ENCODE measurements at places on chromosomes 11 and 22.

- no peaks in the 10 kb centered on the region for H3K27me3 ChIP-seq
- H3K36me3 ChIP-seq, result no peaks in the 10 kb centered on the region
- H3K27ac ChIP-seq, result no peak overlapping the region
- DNase-seq, result peak; percentile 80
- peaks cover 11% of the 10 kb centered on the region for H3K4me1 ChIP-seq
Measured at GRCh38 chr11:10309163-10310093, 4.6 kb downstream of the ADM start.

DNA sequence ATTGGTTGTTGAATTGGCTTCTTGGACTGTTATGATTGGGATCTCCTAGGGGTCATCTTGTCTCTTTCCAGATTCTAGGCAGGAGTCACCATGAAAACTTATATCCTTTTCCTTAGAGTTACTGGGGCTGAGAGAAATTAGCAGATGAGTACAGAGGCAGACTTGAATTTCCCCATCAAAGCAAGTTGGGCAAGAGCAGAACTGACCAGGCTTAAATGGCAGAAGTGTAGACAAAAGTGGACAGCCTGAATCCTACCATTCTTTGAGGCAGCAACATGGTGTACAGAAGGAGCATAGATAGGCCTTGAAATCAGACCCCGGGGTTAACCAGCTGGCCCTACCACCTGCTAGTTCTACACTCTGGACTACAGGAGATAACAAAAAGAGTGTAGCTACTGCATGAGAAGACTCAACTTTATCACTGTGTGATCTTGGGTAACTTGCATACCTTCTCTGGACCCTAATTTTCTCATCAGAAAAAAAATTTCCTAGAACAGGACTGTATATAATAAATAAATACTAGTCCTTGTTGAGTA is 427.4 kb upstream of the CADM1 start:
- H3K27ac ChIP-seq, result no peak overlapping the region
- H3K4me1 ChIP-seq, result no peaks in the 10 kb centered on the region
- H3K36me3 ChIP-seq, result no peaks in the 10 kb centered on the region
- no peak overlapping the region for H3K4me3 ChIP-seq
- no peak for DNase-seq

DNA sequence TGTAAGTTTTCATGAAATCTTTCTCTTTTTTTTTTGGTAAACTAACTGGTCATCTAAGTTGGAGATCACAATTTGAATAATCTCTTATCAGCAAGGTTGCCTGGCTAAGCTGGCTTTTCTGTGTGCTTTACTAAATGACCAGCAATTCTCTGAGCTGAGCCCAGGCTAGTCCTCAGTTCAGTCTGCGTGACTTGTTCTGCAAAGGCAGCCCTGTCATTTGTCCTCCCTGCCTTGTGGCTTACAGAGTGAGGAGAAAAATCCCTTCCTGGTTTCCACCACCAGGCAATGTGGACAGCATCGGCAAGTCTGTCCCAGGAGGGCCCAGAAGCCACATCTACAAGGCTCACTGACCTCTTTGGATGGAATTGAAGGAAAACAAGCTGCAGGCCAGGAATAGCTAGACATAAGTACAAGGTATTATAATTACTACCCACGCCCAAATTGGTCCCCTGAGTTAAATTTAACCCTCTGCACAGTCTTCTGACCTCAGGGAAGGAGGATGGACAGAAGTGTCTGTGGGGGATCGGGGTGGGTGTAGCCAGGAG is 108.6 kb downstream of the SCN3B start:
- no peaks in the 10 kb centered on the region for H3K27me3 ChIP-seq
- peaks cover 43% of the 10 kb centered on the region for H3K4me1 ChIP-seq
- DNase-seq, result no peak
- H3K4me3 ChIP-seq, result no peak overlapping the region

GRCh38 chr11:15097411-15097810 is 17.3 kb upstream of the INSC start:
- peaks cover 4% of the 10 kb centered on the region for H3K27me3 ChIP-seq
- H3K4me1 ChIP-seq, result no peaks in the 10 kb centered on the region
- no peak overlapping the region for H3K4me3 ChIP-seq
- DNase-seq, result no peak
- H3K36me3 ChIP-seq, result no peaks in the 10 kb centered on the region
- no peak overlapping the region for H3K27ac ChIP-seq

DNA sequence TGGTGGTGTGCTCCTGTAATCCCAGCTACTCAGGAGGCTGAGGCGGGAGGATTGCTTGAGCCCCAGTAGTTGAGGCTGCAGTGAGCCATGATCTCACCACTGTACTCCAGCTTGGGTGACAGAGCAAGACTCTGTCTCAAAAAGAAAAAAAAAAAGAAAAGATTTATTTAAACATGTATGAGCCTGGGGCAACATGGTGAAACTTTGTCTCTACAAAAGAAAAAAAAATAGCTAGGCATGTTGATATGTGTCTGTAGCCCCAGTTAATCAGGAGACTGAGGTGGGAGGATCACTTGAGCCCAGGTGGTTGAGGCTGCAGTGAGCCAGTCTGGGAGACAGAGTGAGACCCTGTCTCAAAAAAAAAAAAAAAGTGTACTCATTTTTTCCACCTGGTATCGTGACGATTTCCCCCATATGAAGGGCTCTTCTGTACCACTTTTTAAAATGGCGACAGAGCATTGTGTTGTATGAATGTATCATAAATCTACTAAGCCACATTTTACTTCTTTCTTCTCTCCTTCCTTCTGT is 16.4 kb upstream of the KCTD14 start:
- H3K4me1 ChIP-seq, result peaks cover 16% of the 10 kb centered on the region
- H3K4me3 ChIP-seq, result no peak overlapping the region
- no peaks in the 10 kb centered on the region for H3K27me3 ChIP-seq
- peak overlapping the region; percentile 86 for H3K27ac ChIP-seq

DNA sequence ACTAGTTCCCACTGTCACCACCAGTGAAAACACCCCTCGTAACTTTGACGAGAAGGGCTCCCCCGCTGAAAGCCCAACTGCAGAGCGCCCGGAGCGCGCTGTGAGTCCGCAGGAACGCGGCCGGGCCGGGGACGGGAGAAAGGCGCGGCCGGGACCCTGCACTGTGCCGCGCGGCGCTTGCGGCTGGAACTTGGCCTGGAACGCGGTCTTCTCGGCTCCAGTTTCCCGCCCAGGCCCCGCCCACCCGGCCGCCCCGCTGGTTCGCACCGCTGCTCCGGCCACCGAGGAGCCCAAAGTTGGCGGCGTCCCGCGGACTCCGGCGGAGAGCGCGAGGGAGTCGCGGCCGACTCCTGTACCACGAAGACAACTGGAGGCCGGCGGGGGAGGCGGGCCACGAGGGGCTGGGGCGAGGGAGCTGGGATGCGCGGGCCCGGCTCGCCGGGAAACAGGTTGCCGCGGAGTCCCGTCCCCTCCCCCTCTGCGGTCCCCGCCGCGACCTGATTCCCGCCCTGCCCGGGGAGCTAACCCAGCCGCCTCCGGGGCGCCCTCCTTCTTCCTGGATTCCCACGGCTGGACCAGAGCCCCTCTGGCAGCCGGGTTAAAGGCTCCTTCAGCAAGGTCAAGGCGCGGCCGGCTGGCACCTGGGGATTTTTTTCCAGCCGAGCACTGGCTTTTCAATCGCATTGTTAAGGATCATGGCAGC is 3.4 kb downstream of the TENM4 start:
- DNase-seq, result peak; percentile 73
- H3K27me3 ChIP-seq, result peaks cover 13% of the 10 kb centered on the region
- H3K4me3 ChIP-seq, result peak overlapping the region; percentile 41
- H3K27ac ChIP-seq, result peak overlapping the region; percentile 62
- H3K36me3 ChIP-seq, result no peaks in the 10 kb centered on the region
- H3K4me1 ChIP-seq, result peaks cover 43% of the 10 kb centered on the region

DNA sequence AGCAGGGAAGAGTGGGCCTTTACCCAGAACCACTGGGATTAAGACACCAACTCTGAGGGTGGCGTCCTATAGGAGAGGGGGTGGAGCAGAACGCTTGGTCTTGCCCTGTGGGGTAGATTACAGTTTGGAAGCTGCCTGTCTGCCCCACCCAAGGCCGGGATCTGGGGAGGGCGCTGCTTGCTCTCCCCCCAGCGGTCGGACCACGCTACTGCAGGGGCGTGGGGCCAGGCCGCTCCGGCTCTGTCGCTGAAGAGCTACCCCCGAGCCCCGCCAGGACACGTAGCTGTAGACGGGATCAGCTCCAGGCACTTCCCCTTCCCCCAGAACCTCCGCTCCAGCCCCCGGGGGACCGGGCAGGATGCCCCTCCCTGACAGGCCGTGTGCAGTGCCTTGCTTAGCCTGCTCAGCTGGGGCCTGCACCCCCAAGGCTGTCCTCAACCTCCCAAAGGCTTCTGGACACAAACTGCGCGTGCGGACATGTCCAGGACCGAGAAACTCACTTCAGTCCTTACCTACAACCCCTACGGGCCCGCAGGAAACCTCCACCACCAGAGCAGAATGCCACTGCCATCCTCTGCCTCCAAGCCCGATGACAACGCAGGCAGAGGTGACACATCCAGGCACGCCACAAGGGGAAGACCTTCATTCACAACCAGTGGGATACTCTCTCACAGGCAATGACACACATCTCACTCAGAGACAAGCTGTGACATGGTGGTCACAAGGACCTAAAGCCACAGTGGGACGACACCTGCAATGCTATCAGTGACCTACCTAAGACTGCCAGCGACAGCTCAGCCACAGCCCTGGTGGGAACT is 3.6 kb downstream of the AHNAK start:
- H3K27ac ChIP-seq, result no peak overlapping the region
- H3K36me3 ChIP-seq, result no peaks in the 10 kb centered on the region
- no peak overlapping the region for H3K4me3 ChIP-seq

GRCh38 chr11:13163158-13163557 is 114.4 kb upstream of the BMAL1 start:
- DNase-seq, result no peak
- H3K36me3 ChIP-seq, result no peaks in the 10 kb centered on the region
- no peak overlapping the region for H3K4me3 ChIP-seq
- H3K27ac ChIP-seq, result no peak overlapping the region

DNA sequence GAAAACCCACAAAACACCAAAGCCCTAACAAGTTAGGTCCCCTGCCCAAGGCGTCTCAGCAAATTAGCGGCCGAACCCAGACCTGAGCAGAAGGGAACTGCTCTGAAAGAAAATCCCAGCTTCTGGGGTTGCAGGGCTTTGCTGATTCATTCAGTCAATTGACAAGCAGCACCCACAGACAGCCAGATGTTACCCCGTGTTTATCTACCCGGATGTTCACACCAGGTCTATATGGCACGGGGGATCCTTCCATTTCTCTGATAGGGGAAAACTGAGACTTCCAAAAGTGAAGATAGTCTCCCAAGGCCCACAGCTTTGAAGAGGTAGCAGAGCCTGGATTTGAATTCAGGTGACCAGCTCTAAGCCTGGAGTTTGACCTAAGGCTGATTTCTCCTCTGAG is 14.0 kb upstream of the OAF start:
- H3K36me3 ChIP-seq, result no peaks in the 10 kb centered on the region
- no peak overlapping the region for H3K4me3 ChIP-seq
- no peaks in the 10 kb centered on the region for H3K4me1 ChIP-seq
- no peaks in the 10 kb centered on the region for H3K27me3 ChIP-seq
- no peak overlapping the region for H3K27ac ChIP-seq

- no peaks in the 10 kb centered on the region for H3K36me3 ChIP-seq
- no peak for DNase-seq
- H3K27me3 ChIP-seq, result no peaks in the 10 kb centered on the region
- no peaks in the 10 kb centered on the region for H3K4me1 ChIP-seq
Measured at GRCh38 chr22:32144496-32145274, 14.4 kb downstream of the C22orf42 start.

DNA sequence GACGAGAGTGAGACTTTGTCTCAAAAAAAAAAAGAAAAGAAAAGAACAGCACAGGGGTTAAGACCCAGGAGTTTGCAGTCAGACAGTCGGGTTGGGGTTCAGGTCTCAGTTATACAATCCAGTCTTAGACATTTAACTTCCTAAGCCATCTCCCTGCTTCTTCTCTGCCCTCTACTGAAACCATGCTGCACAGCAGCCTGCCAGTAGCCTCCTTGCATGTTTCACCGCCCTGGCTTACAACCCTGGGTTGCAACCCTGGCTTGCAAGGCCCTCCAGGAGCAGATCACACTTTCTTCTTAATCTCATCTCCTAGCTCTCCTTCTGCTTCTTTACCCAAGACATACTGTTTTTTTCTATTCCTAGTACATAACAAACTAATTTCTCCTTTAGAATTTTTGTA is 5.9 kb upstream of the B3GAT3 start:
- H3K4me3 ChIP-seq, result no peak overlapping the region
- H3K27me3 ChIP-seq, result no peaks in the 10 kb centered on the region
- no peak overlapping the region for H3K27ac ChIP-seq
- no peak for DNase-seq
- H3K36me3 ChIP-seq, result peaks cover 78% of the 10 kb centered on the region

GRCh38 chr11:82969811-82970210 is 68.3 kb downstream of the DDIAS start:
- H3K4me1 ChIP-seq, result no peaks in the 10 kb centered on the region
- no peak overlapping the region for H3K4me3 ChIP-seq

DNA sequence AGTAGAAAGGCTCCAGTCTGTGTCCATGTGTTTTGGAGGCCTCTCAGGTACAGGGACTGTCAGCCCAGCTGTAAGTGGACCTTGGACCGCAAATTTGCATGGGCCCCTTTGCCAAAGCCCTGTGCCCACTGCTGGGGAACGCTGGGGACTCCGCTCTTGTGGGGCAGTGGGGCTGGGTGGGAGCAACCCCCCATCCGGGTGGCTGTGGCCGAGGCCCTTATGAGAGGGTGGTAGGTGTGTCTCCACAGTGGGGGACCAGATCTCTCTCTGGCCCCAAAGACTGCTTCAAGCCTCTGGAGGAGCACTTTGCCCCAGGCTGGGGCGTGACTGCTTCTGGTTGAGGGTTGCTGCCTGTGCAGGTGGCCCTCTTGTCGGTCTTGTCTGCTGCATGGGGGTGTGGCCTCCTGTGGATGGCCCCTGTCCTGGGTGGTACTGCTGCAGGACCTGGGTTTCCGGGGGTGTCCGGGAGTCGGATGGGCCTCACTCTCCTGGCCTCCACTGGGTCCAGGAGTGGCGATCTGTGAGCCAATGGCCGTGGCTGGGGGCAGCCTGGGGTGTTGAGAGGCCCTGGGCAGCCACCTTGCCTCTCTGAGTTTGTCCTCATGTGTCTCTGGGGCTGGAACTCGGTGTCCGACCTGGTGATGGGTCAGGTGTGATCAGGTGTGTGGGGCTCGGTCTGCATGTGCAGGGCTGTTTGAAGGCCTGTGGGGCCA is 15.9 kb downstream of the KCNQ1 start:
- no peaks in the 10 kb centered on the region for H3K36me3 ChIP-seq
- peaks cover 66% of the 10 kb centered on the region for H3K4me1 ChIP-seq
- peak; percentile 28 for DNase-seq
- no peak overlapping the region for H3K4me3 ChIP-seq
- H3K27ac ChIP-seq, result peak overlapping the region; percentile 90

- no peaks in the 10 kb centered on the region for H3K27me3 ChIP-seq
- no peak overlapping the region for H3K4me3 ChIP-seq
- H3K4me1 ChIP-seq, result peaks cover 31% of the 10 kb centered on the region
- H3K27ac ChIP-seq, result no peak overlapping the region
Measured at GRCh38 chr11:3167143-3168119, 2.3 kb upstream of the OSBPL5 start.

- H3K4me1 ChIP-seq, result peaks cover 26% of the 10 kb centered on the region
- no peak overlapping the region for H3K4me3 ChIP-seq
- H3K27ac ChIP-seq, result no peak overlapping the region
- H3K36me3 ChIP-seq, result peaks cover 5% of the 10 kb centered on the region
- no peaks in the 10 kb centered on the region for H3K27me3 ChIP-seq
Measured at GRCh38 chr11:126305699-126306098, 1.8 kb downstream of the DCPS start.

All from adrenal gland (tissue), 19 donors.